Hepatic stellate cell (primary cell): ENCODE measurements at places on chromosomes 3 and 15.
A peak's percentile ranks its signal among the peaks of the same experiment; 100 is the strongest.

DNA sequence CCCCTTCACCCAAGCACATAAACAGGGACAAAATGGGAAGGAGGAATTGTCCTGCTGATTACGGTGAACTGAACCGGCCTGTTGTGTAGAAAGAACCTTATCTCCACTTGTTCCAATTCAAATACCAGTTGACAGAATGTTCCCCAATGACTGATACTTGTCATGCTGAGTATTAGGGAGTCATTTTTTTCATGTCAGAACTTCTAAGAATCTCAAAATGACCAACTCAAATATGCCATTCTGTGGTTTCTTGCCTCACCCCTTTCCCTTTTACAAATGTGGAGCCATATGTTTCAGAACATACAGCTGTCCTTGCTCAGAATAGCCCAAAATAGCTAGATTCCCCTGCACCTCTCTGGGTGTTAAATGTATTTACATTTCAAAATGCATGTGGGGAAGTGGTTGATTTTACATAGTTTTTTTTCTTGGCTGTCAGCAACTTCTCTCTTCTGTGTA lies 405.9 kb upstream of the TBL1XR1 start:
- no peak for DNase-seq

GRCh38 chr3:189982321-189982945 lies 138.3 kb downstream of the P3H2 start:
- DNase-seq: no peak

- peak; percentile 27 for DNase-seq
Measured at GRCh38 chr15:38707802-38708671, 143.4 kb upstream of the RASGRP1 start.

- no peak for DNase-seq
Measured at GRCh38 chr3:72593881-72594397, 254.3 kb downstream of the SHQ1 start.

DNA sequence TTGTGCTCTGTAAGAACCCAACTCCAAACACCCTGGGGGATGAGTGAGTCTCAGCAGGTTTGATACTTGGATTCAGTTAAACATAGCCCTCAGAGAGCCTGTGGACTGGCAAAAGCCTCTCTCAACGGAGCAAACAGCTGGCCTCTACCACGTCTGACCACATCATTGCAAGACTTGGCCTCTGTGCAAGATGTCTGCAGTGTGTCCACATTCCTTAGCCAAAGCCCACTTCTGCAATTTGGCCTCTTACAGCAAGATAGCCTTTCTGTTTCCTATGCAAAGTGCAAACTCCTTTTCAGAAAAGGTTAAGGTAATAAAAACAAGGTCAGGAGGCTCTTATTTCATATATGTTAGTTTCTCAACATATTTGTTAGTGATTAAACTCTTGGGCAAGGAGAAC lies 27.9 kb downstream of the FBN1 start:
- DNase-seq: peak; percentile 51

DNA sequence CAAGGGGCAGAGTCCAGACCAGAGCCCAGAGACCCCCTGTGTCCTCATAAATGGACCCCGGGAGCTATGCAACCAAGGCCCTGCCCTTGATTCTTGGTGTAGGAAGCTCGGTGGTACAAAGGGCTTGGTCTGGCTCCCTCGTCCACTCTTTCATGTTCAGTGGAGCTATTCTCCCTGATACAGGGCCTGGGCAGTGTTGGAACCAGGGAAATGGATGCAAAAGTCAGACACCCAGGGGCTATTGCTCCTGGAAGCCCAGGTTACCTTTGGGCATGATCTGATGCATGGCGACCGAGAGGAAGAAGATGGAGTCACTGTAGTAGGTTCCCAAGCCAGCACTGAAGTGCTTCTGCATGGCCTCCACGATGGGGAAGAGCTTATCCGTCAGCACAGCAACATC lies 44.5 kb downstream of the XXYLT1 start:
- DNase-seq: no peak

DNA sequence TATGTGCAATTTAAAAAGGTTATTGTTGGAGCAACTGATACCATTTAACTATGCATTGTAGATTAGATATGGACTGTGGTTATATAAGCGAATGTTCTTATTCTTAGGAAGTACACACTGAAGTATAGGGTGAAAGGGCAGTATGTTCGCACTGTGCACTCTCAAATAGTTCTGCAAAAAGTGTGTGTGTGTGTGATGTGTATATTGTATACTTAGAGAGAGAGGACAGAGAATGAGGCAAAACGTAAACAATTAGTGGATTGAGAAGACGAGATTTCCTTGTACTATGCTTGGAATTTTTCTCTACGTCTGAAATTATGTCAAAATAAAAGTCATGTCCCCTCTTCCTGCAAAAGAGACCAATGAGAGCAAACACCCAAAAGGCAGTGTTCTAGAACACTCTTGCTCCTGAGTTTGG lies 30.4 kb downstream of the LSM3 start:
- DNase-seq: no peak
